ENCODE measurements at places on chromosomes 3 and 15. TPM values are rescaled to one million over a fixed set of nuclear protein-coding genes. Genes with fewer than 3 reads are reported as not detected.
A peak's percentile ranks its signal among the peaks of the same experiment; 100 is the strongest.

DNA sequence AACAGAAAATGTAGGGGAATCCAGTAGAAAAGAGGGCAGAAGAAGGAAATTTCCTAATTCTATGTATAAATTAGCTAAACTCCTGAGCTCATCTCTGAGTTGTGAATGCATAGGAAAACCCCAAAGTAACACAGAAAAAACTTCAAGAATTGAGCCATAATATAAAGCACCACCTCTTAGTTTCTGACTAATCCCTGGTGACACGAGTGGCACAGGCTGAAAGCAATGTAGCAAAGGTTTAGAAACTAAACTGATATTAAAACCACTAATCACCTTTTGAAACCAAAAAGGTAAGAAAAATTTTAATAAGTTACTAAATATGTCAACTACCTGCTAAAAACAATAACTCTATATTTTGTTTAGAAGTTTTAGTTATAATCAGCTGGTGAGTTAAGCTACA lies 255.6 kb upstream of the NECTIN3 start:
- no peak for DNase-seq
- H3K36me3 ChIP-seq: no peaks in the 10 kb centered on the region
- peaks cover 30% of the 10 kb centered on the region for H3K4me1 ChIP-seq
- H3K27ac ChIP-seq: no peak overlapping the region
- H3K4me3 ChIP-seq: no peak overlapping the region
- H3K27me3 ChIP-seq: no peaks in the 10 kb centered on the region

DNA sequence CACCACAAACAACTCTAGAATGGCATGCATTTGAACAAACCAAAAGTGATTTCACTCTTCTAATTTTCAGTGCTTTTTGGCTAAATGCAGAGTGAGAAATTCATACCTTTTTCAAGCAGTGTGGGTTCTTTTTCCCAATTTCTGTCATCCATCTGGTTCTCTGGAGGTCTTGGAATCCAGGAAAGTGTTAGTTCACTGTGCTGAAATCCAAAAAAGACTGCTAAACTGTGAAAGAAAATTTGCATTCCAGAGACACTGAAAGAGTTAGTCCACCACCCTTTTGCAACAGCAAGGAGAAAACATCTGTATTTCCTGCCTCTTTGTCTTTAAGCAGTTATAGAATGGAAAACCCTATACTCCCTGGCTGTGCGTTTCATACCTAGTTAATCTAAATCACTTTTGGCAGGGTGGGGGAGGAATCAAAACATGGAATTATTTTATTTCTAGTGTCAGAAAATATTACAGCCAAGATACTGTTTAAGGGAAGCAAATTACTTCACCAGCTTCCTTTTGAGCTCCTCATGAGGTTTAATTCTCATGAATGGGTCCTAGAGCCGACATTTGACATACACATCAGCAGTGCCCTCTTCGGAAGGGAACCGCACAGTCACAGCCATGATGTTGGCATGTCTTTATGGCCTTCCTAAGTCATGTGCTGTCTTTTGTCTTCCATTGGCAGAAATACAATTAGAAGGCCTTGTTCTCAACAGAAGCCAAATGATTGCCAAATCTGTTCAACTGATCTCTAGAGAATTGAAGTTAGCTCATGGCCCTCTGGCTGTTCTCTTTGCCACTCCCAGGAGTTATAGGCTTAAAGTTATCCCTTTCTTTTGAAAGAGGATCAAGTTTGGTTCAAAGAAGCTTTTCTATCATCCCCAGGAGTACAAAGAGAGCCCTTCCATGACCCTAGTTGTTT lies 317.7 kb upstream of the TPRG1 start:
- no peak overlapping the region for H3K27ac ChIP-seq
- no peaks in the 10 kb centered on the region for H3K36me3 ChIP-seq
- peak; percentile 26 for DNase-seq
- H3K4me3 ChIP-seq: no peak overlapping the region
- H3K27me3 ChIP-seq: no peaks in the 10 kb centered on the region

- no peaks in the 10 kb centered on the region for H3K27me3 ChIP-seq
- no peak overlapping the region for H3K4me3 ChIP-seq
Measured at GRCh38 chr15:48604567-48604966, 40.9 kb downstream of the FBN1 start.

DNA sequence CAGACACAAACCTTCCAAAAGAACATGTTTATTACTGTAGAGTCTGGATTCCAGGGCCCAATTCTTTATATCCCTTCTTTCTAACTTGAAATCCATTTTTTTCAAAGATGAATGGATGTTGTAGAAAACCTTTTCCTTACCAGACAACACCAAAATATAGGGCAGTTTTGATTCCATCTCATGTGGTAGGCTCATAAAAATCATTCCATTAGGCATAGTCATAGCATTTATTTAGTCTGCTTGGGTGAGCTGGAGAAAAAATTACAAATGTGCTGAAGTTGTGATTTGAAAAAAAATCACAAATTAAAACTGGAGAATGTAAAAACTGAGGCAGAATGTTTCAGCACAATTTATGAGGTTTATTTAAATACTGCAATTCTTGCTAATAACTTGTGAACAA lies 199.3 kb upstream of the TBC1D5 start:
- peak; percentile 22 for DNase-seq
- H3K4me1 ChIP-seq: no peaks in the 10 kb centered on the region
- H3K4me3 ChIP-seq: no peak overlapping the region
- no peaks in the 10 kb centered on the region for H3K36me3 ChIP-seq
- H3K27me3 ChIP-seq: peaks cover 3% of the 10 kb centered on the region
- no peak overlapping the region for H3K27ac ChIP-seq

DNA sequence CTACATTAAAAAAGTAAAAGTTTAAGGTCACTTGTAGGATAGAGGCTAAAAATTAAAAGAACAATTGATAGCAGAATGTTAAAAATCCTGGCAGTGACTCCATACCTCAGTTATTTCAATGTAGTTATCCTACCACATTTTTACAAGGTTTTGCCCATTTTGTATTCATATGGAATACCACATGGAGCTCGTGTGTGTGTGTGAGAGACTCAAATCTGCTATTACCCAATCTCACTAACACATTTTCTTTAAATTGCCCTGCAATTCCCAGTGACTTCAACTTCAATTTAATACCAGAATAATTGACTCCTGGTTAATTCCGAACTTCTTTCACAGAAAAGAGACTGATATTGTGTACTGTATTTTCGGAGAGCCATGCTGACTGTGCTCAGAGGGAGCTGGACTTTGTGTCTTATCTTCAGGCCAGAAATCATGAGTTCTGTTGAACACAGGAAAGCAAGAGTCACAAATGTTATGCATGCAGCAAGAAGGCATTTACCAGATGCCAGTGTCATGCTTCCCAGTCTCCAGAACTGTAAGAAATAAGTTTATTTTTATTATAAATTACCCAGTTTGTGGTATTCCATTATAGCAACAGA lies 529.0 kb upstream of the NECTIN3 start:
- no peak overlapping the region for H3K27ac ChIP-seq
- H3K4me3 ChIP-seq: no peak overlapping the region
- no peaks in the 10 kb centered on the region for H3K4me1 ChIP-seq
- no peak for DNase-seq
- H3K36me3 ChIP-seq: no peaks in the 10 kb centered on the region
- H3K27me3 ChIP-seq: no peaks in the 10 kb centered on the region

- no peak for DNase-seq
- H3K4me1 ChIP-seq: no peaks in the 10 kb centered on the region
- no peak overlapping the region for H3K27ac ChIP-seq
- H3K27me3 ChIP-seq: no peaks in the 10 kb centered on the region
Measured at GRCh38 chr15:49320351-49320750, 102.7 kb upstream of the FGF7 start.

DNA sequence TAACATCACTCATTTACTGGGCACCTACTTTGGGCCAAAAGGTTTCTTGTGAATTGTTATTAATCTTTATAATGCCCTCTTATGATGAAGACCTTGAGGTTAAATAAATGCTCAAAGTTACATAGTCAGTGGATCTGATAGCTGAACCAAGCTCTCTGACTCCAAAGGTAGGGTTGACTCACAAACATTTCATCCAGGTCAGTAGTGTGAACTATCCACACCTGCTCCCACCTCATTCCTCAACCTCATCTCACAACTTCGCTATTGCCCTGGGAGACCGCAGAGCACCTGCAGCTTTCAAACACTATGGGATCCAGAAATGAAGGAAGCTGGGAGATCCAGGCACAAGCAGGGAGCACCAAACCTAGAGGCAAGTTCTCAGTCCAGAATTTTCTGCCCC lies 93.8 kb upstream of the FGF12 start:
- H3K4me1 ChIP-seq: peaks cover 36% of the 10 kb centered on the region
- H3K27me3 ChIP-seq: no peaks in the 10 kb centered on the region
- no peak overlapping the region for H3K27ac ChIP-seq
- no peaks in the 10 kb centered on the region for H3K36me3 ChIP-seq
- H3K4me3 ChIP-seq: no peak overlapping the region
- DNase-seq: no peak

DNA sequence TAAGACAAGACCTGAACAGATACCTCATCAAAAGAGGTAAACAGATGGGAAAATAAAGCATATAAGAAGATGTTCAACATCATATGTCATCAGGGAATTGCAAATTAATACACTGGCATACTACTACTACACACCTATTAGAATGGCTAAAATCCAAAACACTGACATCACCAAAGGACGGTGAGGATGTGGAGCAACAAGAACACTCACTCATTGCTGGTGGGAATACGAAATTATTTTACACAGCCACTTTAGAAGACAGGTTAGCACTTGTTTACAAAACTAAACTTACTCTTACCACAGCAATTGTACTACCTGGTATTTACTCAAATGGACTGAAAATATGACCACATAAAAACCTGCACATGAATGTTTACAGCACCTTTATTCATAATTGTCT lies 119.6 kb downstream of the GSK3B start:
- DNase-seq: no peak
- H3K4me1 ChIP-seq: no peaks in the 10 kb centered on the region
- no peak overlapping the region for H3K4me3 ChIP-seq

GRCh38 chr15:62279041-62279440 lies 114.0 kb upstream of the C2CD4B start:
- H3K27ac ChIP-seq: no peak overlapping the region
- no peaks in the 10 kb centered on the region for H3K4me1 ChIP-seq
- DNase-seq: no peak
- peaks cover 4% of the 10 kb centered on the region for H3K27me3 ChIP-seq
- no peak overlapping the region for H3K4me3 ChIP-seq
- no peaks in the 10 kb centered on the region for H3K36me3 ChIP-seq

DNA sequence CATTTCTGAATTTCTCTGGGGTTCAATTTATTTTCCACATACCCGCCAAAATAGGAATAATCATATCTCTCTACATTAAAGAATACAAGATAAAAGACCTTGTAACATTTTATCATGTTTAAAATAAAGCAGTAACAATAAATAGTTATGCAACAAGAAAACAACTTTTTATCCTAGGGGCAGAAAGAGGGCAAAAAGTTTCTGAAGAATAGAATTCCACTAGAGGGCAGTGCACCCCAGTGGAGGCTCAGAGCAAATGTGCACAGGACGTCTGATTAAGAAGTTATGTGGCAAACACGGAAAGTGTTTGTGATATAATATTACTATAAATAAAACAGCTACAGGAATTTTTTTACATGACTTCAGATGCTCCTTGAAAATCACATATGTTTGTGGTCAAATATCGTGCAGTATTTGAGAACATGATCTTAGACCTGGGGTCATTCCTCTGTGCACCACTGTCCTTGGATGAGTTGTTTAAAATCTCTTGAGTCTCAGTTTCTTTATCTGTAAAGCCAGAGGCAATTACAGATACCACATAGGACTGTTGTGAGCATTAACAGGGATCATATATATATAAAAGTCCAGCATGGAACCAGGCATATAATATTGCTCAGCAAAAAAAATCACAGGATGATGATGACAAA lies 13.2 kb upstream of the PIK3R4 start:
- no peaks in the 10 kb centered on the region for H3K27me3 ChIP-seq
- H3K36me3 ChIP-seq: no peaks in the 10 kb centered on the region
- H3K4me3 ChIP-seq: no peak overlapping the region
- no peaks in the 10 kb centered on the region for H3K4me1 ChIP-seq

DNA sequence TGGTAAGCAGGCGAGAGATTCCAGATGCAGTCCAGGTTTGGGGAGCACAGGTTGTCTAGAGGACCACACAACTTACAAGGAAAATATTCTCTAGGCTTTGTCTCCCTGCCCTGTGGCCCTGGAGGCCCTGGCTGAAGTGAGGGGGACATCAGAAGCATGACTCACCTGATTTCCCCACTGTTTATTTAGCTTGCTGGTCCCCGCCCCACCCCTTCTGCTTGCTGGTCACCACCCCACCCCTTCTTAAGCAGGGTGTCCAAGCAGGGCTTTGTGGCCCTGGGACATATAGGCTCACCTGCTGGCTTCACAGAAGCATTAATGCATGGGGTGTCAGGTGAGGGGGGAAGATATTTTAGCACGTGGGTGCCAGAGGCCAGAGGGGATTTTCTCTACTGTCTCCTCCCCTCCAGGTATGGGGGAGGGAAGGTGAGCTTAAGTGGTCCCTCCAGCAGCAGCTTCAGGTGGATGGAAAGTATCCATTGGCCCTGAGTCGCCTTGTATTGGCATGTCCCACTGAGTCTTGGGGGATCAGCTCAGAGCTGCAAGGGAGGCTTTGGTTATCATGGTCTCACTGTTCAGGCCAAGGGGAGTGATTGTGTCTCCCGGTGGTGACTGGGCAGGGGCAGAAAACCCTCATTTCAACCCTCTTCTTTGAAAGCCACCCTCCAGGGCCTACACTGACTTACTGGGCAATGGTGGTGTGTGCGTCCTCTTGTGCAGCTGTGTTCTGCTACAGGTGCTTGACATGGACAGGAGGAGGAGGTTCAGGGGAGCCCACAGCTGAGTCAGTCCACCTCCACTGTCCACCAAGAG lies 49.8 kb downstream of the GASK1A start:
- no peaks in the 10 kb centered on the region for H3K36me3 ChIP-seq
- H3K27ac ChIP-seq: no peak overlapping the region
- no peak for DNase-seq
- no peaks in the 10 kb centered on the region for H3K27me3 ChIP-seq
- no peaks in the 10 kb centered on the region for H3K4me1 ChIP-seq
- H3K4me3 ChIP-seq: no peak overlapping the region

- no peak overlapping the region for H3K4me3 ChIP-seq
- DNase-seq: peak; percentile 44
- H3K4me1 ChIP-seq: no peaks in the 10 kb centered on the region
- no peaks in the 10 kb centered on the region for H3K36me3 ChIP-seq
- H3K27ac ChIP-seq: no peak overlapping the region
- H3K27me3 ChIP-seq: no peaks in the 10 kb centered on the region
Measured at GRCh38 chr3:71629289-71629688, 45.8 kb upstream of the FOXP1 start.

DNA sequence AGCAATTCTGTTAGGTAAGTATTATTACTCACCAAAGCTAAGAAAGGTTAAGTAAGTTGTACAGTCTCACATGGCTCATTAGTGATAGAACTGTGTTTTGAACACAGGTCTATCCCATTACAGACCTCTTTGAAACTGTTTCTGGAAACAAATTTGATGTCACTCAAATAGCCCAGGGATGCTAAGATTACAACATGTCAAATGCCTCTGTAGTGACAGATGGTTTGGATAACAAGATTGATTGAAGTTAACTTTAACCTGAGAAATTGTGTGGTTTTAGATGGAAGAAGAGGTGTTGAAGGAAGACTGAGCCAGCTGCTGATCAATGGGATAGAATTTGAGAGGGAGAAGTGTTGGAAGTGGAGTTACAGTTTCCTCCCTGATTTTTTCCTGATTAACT lies 72.5 kb downstream of the SYN2 start:
- H3K4me1 ChIP-seq: no peaks in the 10 kb centered on the region
- H3K27me3 ChIP-seq: no peaks in the 10 kb centered on the region
- H3K4me3 ChIP-seq: no peak overlapping the region
- no peak overlapping the region for H3K27ac ChIP-seq

C2CD4A gene
- not detected for total RNA-seq

ASB7 gene
- 13.5 TPM for total RNA-seq

CACNA2D3 gene
- total RNA-seq: 0.34 TPM

CIB2 gene
- 6.5 TPM for total RNA-seq

CD96 gene
- total RNA-seq: 1.0 TPM

ITIH1 gene
- total RNA-seq: not detected

SPATA12 gene
- total RNA-seq: not detected

ACTC1 gene
- total RNA-seq: 860 TPM

ZNF620 gene
- total RNA-seq: 4.2 TPM

All from astrocyte (in vitro differentiated cells and primary cell).